ENCODE measurements at places on chromosomes 6 and 20. TPM values are rescaled to one million over a fixed set of nuclear protein-coding genes. Genes with fewer than 3 reads are reported as not detected.

Gene CFAP206
- 0.53 TPM for total RNA-seq

Gene CEP250
- 21.1 TPM for total RNA-seq

Gene RAB32
- 35.5 TPM for total RNA-seq

Gene BHLHE23
- total RNA-seq: not detected

Gene PI3
- total RNA-seq: 2.5 TPM

Gene FOXQ1
- total RNA-seq: 4.8 TPM

Gene RFX6
- not detected for total RNA-seq

Gene TPMT
- 6.0 TPM for total RNA-seq

Gene GSTA3
- total RNA-seq: not detected

Gene SAMD5
- total RNA-seq: 0.58 TPM
